DMS53 (cell line): ENCODE measurements at places on chromosomes 11 and 22.
A peak's percentile ranks its signal among the peaks of the same experiment; 100 is the strongest.

DNA sequence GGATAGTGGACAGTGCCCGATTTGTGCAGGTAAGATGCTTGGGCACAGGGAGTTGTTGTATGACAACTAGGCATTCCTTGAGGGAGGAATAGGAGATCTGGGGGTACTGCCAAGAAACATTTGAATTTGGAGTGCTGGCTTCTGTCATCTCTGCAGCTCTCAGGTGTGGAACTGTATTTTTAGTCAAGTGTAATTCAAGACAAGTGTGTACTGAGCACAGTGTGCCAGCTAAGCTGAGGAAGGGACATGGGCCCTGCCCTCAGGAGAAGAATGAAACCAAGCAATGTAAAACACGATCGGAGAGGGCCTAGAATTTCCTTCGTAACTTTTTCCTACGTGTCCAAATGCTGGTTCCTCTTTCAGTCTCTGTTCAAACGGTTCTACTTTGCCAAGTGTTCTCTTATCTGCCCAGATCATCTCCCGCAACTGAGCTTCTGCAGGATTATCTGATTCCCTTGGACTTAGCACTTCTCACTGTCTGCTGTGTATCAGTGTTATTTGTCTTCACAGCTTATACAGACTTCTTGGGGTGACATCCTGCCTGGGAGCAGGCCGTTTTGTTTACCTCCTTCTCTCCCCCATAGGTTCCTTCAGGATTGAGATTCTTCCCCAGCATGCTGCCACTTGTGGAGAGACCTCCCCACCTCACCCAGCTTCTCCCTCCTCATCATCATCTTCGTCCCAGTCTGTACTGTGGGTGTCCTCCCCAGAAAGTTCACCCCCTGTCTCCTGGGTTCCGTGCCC, 27.6 kb downstream of the ART5 start:
- no peak for DNase-seq

GRCh38 chr11:17214338-17214737, 6.6 kb upstream of the PIK3C2A start:
- no peak for DNase-seq

GRCh38 chr11:112661571-112661970, 299.6 kb upstream of the NCAM1 start:
- DNase-seq = no peak

- DNase-seq = no peak
Measured at GRCh38 chr11:128193615-128194014, 393.7 kb downstream of the ETS1 start.

DNA sequence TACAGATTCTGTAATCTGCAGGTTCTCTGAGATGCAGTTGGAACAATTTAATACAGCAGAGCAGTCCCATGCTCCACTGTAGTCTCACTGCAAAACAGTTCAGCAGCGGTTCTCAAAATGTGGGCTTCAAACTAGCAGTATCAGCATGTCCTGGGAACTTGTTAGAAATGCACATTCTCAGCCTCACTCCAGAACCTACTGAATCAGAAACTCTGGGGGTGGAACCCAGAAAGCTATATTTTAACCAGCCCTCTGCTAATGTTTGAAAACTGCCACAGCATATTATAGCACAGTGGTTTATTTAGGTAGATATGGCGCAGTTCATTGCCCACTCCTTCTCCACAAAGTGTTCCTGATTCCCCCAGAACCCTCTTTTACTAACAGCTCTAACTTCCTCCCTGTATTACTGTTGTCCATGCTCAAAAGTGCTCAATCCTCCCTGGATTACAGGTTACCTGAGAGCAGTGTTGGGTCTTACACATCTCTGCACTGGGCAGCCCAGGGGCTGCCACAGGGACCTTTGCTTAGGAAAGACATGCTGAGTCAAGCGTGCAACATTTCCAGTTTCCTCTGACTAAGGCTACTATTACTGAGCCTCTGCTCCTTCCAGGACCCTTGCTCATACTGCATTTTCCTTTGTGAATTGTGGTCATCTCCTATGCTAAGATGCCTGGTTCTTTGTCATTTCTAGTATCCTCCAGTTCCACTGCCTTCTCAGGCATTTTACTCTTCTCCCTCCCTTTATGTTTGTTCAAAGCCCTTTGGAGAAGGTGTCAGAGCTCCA, 7.7 kb upstream of the DGAT2 start:
- no peak for DNase-seq

GRCh38 chr22:39594411-39594810, 23.9 kb downstream of the CACNA1I start:
- DNase-seq = no peak

GRCh38 chr11:110345743-110346142, 49.3 kb upstream of the RDX start:
- no peak for DNase-seq

GRCh38 chr11:17734418-17734911, at the start of gene KCNC1:
Gene KCNC1 (plus strand): TSS chr11:17734781. CDS start chr11:17736003, 1,222 bp downstream.
- peak; percentile 88 for DNase-seq

DNA sequence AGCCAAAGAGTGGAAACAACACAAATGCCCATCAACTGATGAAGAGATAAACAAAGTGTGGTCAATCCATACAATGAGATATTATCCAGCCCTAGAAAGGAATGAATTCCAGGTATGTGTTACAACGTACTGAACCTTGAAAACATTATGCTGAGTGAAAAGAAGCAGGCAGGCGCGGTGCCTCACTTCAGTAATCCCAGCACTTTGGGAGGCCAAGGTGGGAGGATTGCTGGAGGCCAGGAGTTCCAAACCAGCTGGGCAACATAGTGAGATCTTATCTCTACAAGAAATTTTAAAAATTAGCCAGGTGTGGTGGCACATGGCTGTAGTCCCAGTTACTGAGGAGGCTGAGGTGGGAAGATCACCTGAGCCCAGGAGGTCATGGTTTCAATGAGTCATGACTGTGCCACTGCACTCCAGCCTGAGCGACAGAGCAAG, 24.6 kb upstream of the TESMIN start:
- DNase-seq = no peak

GRCh38 chr22:37263966-37264887, 18.1 kb upstream of the CYTH4 start:
- DNase-seq = no peak

GRCh38 chr11:117117681-117118080, 19.5 kb upstream of the SIK3 start:
- DNase-seq = no peak

- DNase-seq = no peak
Measured at GRCh38 chr22:38694049-38694448, 6.7 kb downstream of the JOSD1 start.

DNA sequence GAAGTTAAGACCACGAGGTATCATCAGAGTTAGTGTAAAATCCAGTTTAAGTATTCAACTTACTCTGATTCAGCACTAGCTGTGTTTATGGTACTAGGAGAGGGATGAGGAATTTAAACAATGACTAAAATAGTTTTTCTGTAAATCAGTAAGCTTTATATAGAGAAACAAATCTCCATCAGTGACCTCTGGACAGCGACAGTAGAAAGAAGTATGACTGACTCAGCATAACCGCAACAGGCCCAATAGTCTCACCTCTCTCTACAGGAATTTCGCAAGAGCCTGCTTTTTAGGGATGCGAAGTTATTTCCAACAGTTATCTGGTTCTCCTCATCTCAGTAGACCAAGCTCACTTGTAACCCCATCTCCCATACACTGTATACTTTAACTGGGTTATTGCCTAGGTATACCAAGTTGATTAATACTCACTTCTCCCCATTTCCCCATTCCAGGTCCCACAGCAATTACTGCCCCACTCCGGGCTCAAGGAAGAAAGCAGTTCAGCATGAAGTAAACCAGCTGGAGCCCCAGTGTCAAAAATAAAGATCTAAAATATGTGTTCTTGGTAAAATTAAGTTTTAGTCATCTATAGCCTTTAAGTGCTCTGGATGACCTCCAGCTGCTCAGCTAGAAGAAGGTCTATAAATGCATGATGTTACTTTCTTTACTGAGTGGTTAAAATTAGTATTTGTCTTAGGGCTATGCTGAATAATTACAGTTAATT, 770.6 kb upstream of the CCDC90B start:
- DNase-seq = no peak

- peak; percentile 90 for DNase-seq
Measured at GRCh38 chr11:68212421-68213134, 518 bp downstream of the KMT5B start.

DNA sequence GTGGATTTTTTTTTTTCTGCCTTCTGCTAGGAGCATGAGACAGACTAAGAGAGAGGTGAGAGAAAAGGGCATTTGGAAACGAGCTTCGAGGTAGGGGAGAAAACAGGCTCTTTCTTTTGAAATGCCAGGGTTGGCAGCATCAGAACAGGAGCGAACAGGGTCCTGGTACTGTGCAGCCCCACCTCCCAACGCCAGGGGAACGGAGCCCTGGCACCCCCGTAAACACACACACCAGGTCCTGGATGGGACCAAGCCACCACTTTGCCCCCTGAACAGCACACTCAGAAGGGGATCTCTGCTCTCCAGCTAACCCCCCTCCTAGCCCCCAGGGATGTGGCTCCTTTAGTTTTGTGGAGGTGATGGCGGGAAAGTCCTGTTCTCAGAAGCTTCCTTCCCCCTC, 127.1 kb downstream of the CTTN start:
- no peak for DNase-seq

DNA sequence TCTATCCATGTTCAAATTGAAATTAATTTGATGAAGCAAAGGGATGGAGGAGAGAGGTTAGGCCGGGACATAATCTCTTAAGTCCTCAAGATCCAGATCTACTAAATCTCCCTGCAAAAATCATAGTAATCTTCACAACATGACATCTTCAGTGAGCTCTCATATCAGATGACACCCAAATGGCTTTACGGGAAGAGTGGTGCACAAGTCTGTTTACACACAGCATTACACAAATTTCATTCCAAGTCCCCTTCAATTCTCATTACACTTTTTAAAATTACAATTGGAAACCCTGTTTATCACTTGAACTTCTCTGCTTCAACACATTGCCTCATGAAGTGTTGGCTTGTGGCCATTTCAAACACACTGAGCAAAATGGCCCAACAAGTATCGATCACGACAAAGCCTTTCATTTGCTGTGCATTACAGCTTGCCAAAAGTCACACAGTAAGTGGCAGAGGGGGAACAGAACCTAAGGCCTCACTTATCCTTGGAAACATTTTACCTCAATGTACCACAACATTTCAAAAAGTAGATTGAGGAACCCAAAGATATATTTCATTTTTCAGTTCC, 17.9 kb upstream of the TPH1 start:
- peak; percentile 59 for DNase-seq

DNA sequence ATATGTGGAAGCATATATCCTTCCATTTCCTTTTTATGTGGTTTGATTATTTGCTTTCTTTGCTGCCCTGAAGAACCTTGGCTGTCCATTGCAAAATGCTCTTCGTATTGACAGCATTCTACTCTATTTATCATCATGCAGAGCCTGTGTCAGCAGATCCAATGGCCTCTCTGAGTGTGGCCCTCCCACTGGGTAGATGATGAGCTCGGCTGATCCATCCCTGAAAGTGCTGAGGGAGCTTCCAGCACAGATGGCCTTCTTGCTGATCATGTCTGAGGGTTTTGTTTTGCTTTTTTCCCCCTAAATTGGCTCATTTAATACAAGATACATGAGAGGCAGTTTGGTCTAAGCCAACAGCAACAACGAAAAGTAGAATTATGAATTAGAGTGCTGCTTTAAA, 181.0 kb downstream of the GRIA4 start:
- DNase-seq = no peak

GRCh38 chr11:88293931-88294330, 43.6 kb downstream of the CTSC start:
- no peak for DNase-seq
